ENCODE measurements at places on chromosomes 3 and 15.

GRCh38 chr3:105788593-105788992 lies 80.2 kb downstream of the CBLB start:
- DNase-seq: no peak

- DNase-seq: no peak
Measured at GRCh38 chr15:97959724-97960363, 659 bp upstream of the ARRDC4 start.

DNA sequence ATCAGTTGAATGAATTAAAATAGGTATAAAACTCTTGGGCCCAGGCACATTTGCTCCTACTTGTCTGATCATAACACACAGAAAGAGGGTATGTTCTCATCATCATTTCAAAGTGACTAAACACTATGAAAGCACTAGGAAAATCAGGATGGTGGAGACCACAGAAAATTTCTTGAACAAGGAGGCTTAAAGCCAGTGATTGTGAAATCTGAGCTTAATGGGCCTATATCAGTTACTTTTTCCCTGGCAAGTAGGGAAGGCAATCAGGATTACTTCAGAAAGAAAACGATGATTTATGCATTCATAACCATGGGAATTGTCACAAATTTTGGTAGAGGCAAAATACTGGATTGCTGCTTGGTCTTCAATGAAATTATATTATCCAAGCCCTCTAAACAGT lies 434.4 kb upstream of the CNTN4 start:
- DNase-seq: no peak

GRCh38 chr3:4850211-4850927 lies 128.9 kb upstream of the BHLHE40 start:
- no peak for DNase-seq

- no peak for DNase-seq
Measured at GRCh38 chr3:130826516-130827182, 67.2 kb upstream of the ATP2C1 start.

DNA sequence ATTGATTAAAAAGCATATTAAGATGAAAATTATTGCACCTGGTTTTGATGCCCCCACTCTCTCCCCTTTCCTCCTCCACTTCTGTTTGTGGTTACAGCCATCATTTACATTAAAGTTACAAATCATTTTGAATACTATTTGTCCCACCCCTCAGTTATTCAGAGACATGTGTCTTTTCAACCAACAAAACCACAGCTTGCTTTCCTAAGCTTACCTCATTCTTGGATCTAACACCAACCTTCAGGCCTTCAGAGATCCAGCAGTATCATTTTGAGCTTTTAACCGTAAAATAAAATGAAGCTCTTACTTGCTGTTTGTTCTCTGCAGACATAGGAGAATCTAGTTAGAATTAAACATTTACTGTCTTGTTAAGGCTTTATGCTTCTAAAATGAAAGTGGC lies 4.7 kb downstream of the PXYLP1 start:
- no peak for DNase-seq

GRCh38 chr15:36903922-36904556 lies 196.3 kb downstream of the MEIS2 start:
- no peak for DNase-seq

DNA sequence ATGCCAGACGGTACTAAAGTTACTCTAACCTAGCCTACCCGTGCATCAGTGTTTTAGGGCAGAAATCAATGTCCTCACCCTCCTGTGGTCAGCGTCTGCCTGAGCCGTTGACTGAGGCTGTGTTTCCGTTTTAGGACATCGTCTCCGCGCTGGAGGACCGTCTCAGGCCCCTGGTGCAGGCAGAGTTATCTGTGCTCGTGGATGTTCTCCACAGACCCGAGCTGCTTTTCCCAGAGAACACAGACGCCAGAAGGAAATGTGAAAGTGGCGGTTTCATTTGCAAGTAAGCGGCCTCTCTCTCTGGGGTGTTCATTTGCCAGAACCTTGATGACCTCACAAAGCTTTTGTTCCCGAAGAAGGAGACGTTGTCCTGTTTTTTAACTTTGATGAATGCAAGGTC lies 217.0 kb downstream of the ITPR1 start:
- DNase-seq: no peak

- no peak for DNase-seq
Measured at GRCh38 chr3:112395181-112395895, 62.4 kb downstream of the CD200 start.

GRCh38 chr3:55823829-55824228 lies 336.7 kb upstream of the WNT5A start:
- no peak for DNase-seq

- DNase-seq: peak; percentile 81
Measured at GRCh38 chr3:23071758-23072157, 131.4 kb upstream of the UBE2E2 start.

GRCh38 chr3:57009367-57009766 lies 51.1 kb upstream of the SPATA12 start:
- DNase-seq: no peak

Measured in naive B cell (primary cell).